ENCODE measurements at places on chromosomes 2 and 18.

DNA sequence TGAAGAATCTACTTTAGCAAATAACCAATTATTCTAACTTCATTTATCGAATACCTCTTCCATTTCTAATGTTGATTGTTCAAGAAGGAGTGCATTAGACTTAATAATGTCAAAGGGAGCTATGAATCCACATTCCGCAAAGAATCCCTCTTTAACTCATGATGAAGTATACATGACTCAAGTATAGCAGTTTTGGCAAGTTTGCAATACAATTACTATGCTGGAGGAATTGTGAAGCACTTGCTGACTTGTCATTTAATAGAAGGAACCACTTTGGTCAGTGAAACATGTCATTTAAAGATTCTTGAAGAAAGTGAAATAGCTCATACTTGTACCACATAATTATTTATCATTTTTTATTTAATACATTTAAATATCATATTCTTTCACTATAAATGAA is 125.1 kb downstream of the SLC39A10 start:
- no peak for DNase-seq

GRCh38 chr2:200253639-200254038 is 52.9 kb upstream of the SPATS2L start:
- DNase-seq: no peak

GRCh38 chr2:162114271-162114670 is 37.8 kb downstream of the GCG start:
- DNase-seq: no peak

GRCh38 chr2:174395284-174395968 is at the start of gene SCRN3:
Gene SCRN3 (plus strand): TSS chr2:174395730. CDS start chr2:174398284, 2,554 bp downstream.
- peak; percentile 94 for DNase-seq

GRCh38 chr2:9675415-9676351 is 44.9 kb upstream of the YWHAQ start:
- DNase-seq: peak; percentile 65

- no peak for DNase-seq
Measured at GRCh38 chr2:27041752-27042151, 9.0 kb downstream of the TMEM214 start.

GRCh38 chr2:241764275-241765241 is 12.1 kb upstream of the GAL3ST2 start:
- peak; percentile 67 for DNase-seq

DNA sequence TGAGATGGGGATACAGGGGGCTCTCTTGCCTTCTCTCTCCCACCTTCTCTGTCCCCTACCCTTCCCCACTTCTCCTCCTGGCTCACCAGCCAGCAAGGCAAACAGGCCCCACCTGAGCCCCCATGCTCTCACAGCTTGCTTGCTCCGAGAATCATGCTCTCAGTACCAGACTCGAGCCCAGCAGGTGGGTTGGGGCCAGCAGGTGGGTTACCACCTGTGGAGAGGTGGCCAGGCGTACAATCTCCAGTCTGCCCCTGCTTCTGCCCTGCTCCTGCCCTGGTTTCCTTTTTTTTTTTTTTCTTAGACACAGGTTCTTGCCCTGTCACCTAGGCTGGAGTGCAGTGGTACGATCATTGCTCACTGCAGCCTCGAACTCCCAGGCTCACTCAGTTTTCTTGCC is 214.5 kb downstream of the SH3RF3 start:
- DNase-seq: no peak

- no peak for DNase-seq
Measured at GRCh38 chr2:98849113-98849512, 86.9 kb downstream of the CRACDL start.

DNA sequence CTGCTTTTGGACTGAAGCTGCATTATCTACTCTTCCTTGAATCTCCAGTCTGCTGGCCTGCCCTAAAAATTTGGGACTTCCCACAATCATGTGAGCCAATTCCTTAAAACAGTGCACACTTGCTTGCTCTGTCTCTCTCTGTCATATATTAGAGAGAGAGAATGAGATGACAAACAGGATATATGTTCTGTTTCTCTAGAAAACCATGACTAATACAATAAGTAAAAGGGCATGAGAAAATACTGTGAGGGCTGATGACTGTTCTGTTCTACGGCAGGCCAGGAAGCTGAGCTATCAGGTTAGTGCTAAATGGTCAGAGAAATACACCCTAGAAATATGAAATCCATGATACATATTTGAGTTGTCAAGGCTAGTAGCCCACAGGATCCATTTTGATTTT is 1896.8 kb upstream of the CELF4 start:
- no peak for DNase-seq

DNA sequence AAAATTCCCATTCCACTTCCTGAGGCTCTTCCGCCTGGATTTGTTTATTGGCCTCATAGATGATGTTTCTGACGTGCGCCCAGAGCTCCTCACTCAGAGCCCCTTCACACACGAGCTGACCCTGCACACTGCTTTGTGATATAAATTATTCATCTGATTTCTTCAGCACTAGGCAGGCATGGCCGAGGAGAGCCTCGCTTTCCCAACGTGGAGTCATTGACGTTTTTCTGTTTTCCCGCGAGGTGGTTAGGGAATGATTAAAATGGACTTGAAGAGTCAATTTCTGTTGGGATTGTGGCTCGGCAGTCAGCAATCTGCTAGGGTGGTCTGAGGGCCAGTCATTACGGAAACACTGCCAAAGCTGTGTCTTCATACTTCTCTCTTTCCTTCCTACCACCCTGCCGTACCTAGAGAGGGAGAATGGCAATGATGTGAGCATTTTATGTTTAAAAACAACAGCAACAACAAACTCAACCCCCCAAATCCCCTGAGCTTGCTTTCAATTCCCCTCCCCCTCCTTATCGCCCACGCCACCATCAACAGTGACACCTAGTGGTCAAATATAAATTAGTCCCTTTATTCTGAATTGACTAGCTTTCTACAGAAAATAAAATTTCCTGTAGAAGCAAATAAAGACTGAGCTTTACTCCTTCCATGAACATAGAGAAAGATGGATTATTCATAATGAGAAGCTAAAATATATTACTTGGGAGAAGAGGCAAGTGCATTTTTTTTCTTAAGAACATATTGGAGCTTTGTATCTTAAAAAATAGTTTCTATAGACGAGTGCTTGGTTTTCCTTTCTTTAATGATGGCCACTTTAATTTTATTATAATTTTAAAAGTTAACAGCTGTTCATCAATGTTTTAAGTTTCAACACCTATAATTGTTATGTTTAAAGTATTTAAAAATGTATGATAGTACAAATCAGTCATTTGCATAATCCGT is 285.1 kb downstream of the MTX2 start:
- DNase-seq: peak; percentile 49

Data from ELF-1 (cell line).